ENCODE measurements at places on chromosomes 2 and 18.

- no peak for DNase-seq
Observed at GRCh38 chr18:52902188-52902587, 562.2 kb downstream of the DCC start.

DNA sequence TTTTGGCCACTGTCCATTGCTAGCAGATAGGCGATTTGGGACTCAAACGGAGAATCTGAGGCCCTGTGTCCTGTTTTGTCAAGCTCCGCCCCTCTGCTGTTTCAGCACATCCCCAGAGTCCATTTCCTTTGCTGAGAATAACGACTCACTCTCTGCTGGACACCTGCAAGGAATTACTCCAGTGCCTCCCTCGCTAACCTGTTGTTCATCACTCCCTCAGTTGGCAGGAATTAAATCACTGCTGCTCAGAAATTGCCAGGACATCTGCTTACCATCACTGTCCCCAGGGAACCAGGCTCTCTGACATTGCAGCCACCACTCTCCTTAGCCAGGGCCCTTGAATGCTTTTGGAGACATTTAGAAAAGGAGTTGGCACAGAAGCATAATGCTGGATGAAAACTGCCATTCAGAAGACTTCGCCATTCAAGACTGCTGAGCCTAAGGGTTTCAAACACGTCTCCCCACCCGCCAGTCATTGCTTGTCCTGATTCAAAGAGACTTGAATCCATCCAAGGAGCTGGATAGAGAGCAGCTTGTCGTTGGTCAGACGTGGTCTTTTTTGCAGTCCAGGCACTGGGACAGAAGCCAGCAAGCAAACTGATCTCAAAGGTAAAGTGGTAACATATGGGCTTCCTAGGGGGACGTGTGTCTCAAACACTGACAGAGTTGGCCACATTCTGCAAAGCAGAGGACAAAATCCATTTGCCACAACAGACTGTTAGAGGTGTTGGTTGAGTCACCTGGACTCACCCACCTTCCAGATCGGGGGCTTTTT, 155.3 kb downstream of the UXS1 start:
- DNase-seq: peak; percentile 60

GRCh38 chr2:158099716-158100115, 2.0 kb upstream of the UPP2 start:
- no peak for DNase-seq

DNA sequence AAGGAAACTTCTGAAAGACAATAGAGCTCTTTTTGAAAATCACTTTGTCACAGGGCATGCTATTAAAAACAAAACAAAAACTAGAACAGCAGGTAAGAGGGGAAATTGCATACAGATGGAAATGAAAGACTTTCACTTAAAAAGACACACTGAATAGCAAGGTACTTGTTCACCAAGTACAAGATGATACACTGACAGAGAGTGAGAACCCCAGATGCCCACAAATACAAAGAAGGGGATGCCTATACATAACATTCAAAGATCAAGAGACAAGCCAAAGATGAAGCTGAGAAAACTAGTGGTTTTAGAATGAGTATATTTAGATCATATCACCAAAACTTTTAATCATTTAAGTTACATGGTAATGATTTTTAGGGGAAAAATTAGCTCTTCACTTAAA, 60.7 kb downstream of the ASXL2 start:
- no peak for DNase-seq

GRCh38 chr2:163155279-163155883, 316.8 kb upstream of the KCNH7 start:
- peak; percentile 76 for DNase-seq

DNA sequence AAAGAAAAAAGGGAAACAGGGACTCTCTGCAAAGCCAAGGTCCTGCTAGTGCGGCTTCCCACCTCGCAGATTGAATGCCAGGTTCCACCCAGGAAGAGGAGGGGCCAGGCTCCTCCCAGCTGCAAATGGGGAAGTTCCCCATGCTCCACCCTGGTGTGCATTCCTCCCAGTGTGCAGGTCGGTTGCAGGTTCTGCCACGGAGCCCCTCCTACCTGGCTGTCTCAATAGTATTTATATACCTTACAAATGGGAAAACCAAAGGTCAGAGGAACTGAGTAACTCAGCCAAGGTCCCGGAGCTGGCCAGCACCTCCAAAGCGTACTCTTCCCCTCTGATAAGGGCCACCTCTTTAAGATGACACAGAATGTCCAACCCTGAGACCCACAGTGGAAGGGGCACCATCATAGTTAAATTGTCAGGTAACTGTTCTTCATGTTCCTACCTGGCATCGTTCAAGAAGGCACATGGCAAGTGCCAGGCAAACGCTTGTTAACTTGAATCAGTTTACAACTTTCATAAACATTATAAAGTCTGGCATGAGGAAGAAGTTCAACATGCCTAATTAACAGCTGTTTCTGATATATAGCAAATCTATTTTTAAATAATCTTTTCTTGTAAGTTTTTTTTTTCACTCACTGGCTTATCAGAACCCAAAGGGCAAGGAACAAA, 35.5 kb downstream of the POU3F3 start:
- no peak for DNase-seq

GRCh38 chr2:195406886-195407603, 250.0 kb upstream of the SLC39A10 start:
- DNase-seq: no peak

GRCh38 chr2:29789911-29790485, 131.4 kb downstream of the ALK start:
- DNase-seq: peak; percentile 49

DNA sequence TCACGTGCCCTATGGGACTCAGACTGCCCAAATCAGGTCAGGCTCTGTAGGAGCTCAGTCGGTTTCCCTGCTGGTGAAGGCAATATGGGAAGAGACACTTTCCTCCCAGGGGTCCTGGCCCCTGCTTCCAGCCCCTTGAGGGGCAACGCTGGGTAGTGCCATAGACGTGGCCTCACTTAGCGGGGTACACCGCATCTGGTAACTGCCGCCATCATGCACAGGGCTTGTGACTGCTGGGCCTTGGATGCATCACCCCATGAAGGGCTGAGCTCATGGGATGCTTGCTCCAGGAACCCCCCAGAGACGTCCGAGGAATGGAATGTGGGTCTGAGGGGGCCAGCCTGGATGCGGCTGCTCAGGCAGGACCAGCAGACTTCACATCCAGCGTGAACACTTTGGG, 127.3 kb upstream of the HDAC4 start:
- no peak for DNase-seq

GRCh38 chr18:8806100-8806797, 100.9 kb downstream of the MTCL1 start:
- no peak for DNase-seq

DNA sequence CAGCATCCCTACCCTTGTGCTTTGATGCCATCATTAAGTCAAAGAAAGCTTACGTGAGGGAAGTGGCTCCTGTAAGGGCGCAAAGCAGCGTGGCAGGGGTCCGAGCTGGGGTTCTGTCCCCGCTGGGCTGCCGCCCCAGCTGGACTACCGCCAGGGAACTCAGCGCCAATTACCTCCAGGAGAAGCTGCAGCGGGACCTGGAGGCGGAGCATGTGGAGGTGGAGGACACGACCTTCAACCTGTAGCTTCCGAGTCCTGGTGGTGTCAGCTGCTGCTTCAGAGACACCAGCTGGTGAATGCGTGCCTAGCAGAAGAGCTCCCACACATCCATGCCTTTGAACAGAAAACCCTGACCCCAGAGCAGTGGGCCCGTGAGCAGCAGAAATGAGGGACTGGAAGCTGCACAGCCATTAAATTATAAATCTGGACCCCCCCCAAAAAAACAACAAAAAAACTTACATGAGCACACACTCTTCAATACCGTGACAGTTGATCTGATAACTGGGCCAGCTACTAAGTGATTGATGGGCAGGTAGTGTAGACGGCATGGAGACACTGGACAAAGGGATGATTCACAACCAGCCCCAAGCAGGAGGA, 20.1 kb upstream of the YES1 start:
- DNase-seq: peak; percentile 17

DNA sequence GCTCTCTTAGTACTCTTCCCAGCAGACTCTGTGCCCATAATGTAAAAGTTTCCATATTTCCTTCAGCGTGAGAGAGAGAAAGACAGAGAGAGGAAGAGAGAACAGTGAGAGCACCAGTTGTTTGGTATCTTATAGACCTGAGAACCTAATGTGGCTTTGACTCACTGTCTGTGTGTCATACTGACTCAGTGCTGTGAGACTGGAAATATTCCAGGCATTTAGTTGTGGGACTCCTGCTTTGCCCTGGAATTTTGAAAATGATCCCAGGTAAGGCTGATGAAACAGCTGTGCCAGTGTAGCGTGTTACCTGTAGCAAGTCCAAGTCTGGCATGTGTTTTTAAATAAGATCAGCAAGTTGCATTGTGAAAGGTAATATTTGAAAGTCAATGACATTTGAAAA, 87.9 kb upstream of the KCNH7 start:
- peak; percentile 13 for DNase-seq

DNA sequence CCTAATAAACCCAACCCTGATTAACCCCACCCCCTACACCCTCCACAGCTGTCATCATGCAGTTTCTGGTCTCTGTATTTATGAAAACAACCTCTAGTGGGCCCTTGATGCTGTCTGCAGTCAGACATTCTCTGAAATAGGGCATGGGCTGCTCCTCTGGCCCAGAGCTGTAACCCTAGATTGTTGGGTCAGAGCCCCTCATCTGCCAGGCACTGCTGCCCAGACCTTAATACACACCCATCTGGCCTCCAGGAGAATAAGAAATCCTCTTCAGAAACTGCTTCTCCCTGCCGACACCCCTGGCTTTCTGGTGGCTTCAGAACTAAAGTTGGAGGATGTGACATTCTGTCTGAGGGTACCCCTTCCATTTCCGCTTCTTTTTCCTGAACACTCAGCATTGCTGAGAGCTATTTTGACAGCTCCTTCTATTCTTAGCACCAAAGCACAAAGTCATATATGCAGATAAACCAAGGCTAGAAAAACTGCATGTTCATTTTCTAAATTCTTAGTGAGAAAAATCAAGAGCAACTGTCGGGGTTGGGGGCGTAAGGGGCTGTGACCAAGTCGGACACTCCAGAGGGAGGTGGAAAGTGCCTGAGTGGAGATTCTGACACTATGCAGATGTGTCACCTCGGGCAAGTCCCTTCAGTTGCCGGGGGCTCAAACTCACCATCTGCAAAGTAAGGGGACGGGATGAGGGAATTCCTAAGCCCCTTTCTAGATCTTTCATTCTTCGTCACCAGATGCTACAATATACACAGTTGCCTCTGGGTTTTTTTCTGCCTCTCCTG, 28.7 kb downstream of the SRSF7 start:
- peak; percentile 69 for DNase-seq

GRCh38 chr2:74845217-74845751, 11.4 kb downstream of the HK2 start:
- no peak for DNase-seq

DNA sequence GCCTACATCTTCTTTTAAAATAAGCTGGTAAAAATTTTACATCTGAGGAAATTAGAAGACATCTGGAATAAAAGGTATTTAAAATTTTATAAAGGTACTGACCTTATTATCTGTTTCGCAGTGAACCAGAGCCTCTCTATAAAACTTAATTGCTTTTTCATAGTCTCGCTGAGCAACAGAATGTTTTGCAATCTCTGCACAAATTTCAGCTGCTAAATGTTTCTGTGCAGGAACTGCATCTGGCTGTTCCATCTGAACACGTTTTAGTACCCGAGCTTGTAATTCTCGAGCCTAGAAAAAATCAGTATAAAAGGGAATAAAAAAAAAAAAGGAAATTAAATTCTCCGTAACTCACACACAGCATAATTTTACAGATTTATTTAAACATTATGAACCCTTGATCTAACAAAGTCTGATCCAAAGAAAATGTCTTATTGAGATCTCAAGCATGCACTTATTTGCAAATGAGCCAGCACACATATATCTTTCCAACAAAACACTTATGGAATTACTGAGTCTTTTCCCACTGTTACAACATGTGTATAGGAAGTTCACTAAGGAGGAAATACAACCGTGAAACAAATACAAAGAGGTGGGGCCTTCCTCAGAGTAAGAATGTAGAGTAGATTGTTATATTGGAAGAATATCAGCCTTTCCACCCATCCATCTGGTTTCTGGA, 51.8 kb downstream of the TTC21B start:
- peak; percentile 58 for DNase-seq

- DNase-seq: no peak
Observed at GRCh38 chr2:232126301-232127099, 165.0 kb downstream of the DIS3L2 start.

DNA sequence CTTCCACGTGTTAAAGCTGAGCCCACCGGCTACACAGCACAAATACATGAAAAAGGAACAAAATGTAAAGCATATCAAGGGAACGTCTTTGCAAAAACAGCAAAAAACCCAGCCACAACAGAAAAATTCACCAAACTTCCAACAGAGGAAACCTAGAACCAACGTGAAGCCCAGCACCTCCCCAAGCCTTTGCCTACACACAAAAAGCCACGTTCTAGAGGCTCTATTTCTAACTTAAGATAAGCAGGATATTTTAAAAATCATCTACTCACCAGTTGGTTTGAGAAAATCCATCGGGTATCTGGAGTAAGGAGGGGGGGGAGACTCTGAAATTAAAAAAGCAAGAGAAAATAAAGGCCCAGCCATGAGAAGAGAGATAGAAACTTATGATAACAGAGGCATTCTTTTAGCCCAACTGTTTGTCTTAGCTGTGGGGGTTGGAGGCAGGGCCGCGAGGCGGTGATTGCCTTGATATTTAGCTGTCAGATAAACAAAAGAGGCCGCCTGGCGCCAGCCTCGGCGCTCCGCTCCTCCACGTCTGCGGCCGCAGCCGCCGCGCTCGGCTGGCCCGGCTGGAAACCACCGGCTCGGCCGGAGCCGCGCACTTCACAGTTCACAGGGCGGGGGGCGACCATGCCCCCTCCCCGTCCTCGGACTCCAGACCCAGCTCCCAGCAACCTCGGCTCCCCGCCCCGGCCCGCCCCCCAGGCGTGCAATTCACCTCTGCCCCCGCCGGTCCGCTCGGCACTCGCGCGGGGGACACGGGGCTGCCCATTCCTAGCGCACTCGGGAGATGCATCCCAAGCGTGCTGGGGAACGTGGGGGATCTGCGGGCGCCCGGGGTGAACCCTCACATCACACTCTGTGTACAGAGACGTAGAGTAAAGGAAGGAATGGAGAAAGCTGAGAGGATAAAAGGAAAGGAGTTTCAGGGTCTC, 2.4 kb downstream of the SMAD7 start:
- peak; percentile 66 for DNase-seq

GRCh38 chr2:233597522-233597921, 19.9 kb upstream of the UGT1A8 start:
- DNase-seq: no peak

GRCh38 chr2:240386326-240386725, 49.1 kb upstream of the GPC1 start:
- no peak for DNase-seq

GRCh38 chr2:232731470-232731869, 34.3 kb downstream of the GIGYF2 start:
- DNase-seq: no peak

- DNase-seq: peak; percentile 69
Observed at GRCh38 chr2:33335516-33335915, 140.9 kb upstream of the RASGRP3 start.

- DNase-seq: no peak
Observed at GRCh38 chr2:30321466-30321865, 90.1 kb downstream of the LBH start.

DNA sequence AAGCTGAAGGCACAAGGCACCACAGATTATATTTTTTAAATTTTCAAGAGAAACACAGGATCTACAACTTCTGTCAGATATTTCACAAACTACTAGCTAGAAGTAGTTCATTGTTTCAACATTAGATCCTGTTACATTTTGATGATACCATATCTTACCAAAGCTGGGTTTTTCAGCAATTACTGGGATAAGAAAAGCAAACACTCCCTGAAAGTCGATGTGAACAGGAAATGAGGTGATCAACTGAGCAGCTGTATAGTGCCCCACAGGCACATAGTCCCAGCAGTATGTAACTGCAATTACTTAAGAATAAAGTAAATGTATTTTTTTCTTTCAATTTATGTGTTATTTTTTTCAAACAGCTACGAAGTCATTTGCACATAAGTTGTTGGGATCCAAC, 103.5 kb downstream of the DNER start:
- DNase-seq: no peak

Measured in brain (organoid and tissue), 16 donors.